ENCODE measurements at places on chromosomes 4 and X.

GRCh38 chr4:134628066-134628465, 426.5 kb upstream of the PABPC4L start:
- no peak for DNase-seq

DNA sequence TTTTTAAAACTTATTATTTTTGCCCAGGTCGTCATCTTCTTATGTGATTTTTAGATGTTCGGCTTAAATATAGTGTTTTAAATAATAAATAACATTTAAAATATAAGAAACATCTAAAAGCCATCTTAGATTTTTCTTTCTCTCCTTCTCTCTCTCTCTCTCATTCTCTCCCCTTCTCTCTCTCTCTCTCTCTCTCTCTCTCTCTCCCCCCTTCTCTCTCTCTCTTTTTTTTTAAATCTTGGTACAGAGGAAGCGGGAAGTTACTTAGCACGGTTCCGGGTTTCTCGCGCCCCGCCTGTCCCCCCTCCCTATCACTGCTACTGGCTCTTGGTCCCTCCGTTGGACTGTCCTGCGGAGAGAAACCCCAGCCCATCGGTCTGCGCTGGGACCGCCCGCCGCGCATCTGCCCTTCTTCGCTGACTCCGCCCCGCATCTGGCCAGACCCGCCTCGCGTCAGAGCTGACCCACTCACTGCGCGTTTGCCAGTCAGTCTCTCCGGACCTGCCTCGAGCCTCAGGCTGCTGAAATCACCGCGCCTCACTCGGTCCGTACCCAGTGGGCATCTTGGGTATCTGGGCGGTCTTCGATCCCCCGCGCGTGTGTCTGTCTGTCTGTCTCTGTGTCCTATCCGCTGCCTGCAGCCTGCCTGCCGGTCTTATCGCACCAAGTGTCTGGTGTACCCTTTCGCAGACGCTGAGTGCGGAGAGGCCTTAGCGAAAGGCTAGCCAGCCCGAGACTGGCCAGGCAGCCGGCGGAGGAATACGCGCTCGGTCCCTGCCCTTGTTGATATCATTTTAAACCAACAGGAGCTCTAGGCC, at the start of gene PABPC5:
PABPC5 (plus strand) TSS at position 489 of the 818 bp plus-strand sequence. CDS start 739 bp downstream, outside the sequence.
- DNase-seq: no peak

DNA sequence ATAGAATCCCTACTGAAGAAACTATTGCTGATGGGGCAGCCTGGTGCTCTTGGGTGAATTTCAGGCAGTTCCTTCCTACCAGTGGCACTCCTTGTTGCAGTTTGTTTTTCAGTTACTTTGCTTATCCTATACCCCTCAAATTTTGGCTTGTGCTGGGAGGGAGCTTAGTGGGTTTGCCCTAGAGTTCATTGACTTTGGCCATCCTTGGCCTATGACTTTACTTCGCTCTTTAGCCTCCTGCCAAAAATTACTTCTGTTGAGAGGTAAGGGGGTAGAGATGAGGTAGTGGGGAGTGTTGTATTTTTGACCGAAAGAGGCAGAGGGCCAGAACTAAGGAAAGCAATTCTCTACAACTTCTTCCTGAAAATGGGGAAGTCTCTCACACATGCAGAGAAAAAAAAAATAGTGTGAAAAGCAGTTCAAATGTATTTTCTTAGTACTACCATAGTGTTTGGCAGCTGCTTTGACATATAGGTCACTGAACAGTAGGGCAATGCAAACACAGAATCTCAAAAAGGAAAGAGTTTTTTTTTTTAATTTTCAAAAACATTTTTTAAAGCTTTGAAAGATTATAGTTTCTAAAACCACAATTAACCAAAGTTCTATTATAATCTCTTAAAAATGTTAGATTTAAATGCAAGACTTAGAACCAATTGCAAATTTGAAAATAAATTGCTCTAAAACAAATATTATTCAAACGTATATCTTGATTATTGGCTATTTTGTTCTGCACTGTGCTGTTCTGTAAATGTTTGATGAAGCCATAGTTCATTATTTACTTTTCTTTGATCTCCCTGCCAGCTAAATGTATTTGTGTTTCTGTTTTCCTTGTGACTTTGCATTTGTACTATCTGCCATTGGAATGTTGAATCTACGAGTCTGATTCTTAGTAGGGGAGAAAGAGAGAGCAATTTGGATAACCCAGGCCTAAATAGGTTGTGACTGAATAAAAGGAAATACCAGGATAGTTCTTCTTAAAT, 73.6 kb downstream of the DCK start:
- DNase-seq: no peak

GRCh38 chrX:74924449-74925224, 615 bp downstream of the NEXMIF start:
- no peak for DNase-seq

DNA sequence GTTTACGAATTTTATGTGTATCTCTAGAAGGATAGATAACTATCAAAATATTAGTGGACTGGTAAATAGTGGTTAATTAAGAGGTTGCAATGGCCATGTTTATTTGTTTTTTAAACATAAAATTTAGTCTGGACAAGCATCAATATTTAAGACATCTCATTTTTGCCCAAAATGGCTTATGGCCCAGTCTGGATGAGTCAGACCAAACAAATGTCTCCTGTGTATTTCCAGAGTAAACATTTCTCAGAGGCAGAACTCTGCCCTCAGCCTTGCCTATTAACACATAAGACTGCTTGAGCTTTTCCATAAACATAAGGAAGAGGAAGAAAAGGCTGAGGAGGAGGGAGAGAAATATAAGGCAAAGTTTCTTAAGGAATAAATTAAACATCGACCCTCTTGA, 277.1 kb upstream of the DIAPH2 start:
- DNase-seq: no peak

DNA sequence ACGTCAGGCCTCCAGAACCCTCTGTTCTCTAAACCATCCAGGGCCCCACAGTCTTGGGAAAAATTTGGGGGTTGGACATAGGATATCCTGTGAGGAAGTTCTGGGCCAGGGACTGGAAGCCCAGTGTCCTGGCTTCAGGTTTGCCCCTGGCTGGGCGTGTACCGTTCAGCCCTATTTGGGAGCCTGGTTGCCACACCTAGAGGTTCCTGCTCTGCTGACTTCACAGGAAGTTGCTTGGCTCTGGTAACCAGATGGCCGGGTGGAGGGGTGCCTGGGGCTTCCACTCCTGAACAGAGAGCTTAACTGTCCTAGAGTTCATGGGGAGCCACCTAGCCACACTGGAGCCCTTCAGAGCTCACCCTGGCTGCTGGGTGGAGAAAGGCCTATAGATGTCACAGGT, 1.1 kb downstream of the TAFAZZIN start:
- DNase-seq: no peak

Measured in SIG-M5 (cell line).